ENCODE measurements at places on chromosomes 7 and 10.
A peak's percentile ranks its signal among the peaks of the same experiment; 100 is the strongest.

GRCh38 chr7:14738086-14738485 is 164.5 kb downstream of the DGKB start:
- DNase-seq, result no peak

GRCh38 chr10:95850791-95851190 is 57.0 kb upstream of the CC2D2B start:
- no peak for DNase-seq

GRCh38 chr7:107469929-107470328 is at the start of gene GPR22:
TSS of gene GPR22 (plus strand) at chr7:107470057. CDS start at chr7:107474061, 4,004 bp downstream.
- no peak for DNase-seq

- DNase-seq, result peak; percentile 37
Observed at GRCh38 chr7:98870121-98870651, 372 bp upstream of the TMEM130 start.

DNA sequence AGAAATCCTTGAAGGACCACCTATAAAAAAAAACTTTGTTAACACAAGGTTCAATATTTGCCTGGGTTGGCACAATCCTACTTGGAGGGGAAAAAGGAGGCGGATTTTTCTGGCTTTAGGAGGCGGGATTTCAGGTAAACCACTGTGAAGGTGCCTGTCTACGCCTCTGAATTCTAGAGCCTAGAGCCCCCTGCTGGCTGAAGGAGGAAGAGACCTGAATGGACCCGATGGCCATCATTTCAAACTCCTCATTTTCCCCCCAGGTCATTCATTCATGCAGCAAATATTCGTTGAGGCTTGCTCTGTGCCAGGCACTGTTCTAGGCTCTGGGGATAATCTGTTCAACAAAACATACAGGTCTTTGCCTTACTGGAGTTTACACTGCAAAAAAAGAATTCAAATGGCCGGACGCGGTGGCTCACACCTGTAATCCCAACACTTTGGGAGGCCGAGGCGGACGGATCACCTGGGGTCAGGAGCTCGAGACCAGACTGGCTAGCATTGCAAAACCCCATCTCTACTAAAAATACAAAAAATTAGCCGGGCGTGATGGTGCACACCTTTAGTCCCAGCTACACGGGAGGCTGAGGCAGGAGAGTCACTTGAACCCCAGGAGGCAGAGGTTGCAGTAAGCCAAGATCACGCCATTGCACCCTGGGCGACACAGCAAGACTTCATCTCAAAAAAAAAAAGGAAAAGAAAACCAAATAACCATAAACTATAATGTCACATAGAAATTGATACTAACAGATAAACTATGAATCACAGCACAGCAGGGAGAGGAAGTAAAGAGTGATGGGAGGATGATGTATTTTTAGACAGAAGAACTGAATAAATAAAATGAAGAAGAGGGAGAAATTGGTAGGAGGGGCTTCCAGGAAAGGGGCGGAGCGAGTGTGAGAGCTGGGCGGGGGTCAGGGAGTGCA is 90.1 kb upstream of the NFE2L3 start:
- DNase-seq, result no peak

- no peak for DNase-seq
Observed at GRCh38 chr7:128115821-128116723, 84.8 kb upstream of the LRRC4 start.

DNA sequence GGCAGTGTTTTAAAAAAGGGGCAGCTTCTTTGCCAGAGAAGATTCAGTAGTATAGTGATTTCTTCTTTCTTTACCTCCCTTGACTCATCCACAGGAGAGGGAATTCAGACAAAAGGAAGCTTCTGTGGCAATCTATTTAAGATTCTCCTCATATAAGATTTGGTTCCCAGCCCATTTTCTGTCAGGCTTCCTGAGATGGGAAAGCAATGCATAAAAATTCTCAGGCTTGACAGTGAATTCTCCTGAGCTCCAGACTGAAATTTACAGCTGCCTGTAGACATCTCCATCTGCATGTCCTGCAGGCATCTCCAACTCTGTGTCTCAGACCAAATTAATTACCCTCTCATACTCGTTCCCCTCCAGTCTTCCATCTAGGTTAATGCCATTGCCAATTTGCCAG is 72.8 kb downstream of the TSPAN12 start:
- DNase-seq, result no peak

DNA sequence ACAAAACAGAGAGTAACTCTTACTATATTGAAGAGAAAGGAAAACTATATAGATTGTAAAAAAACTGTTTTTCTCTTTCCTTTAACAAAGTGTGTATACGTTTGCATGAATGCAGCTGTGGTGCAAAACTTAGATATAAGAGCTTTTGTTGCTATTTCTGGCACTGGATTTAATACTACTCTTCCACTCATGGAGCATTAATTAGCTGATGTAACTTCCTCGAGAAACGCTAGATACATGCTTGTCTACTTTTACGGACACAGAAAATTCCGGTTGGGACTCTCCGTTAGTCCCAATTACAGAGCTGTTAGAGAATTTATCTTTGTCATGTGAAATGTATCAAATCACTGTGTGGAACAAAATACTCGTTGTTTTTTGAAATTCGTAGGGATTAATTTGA is 135.5 kb downstream of the ZNF22 start:
- DNase-seq, result no peak

GRCh38 chr7:94348142-94348541 is 46.6 kb upstream of the COL1A2 start:
- no peak for DNase-seq

DNA sequence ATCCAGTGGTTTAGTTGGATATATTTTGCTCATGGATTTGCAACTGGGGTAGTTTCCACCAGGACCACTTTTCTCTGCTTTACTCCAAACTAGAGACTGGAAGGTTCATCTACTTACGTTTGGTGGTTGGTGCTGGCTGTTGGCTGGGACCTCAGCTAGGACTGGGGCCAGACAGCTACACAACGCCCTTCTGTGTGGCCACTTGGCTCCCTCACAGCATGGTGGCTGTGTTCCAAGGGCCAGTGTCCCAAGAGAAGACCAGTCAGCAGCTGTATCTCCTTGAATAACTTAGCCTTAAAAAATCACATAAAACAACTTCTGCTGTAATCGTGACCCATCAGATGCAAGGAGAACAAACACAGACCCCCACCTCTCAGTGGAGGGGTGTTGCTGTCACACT is 4.2 kb upstream of the KCNH2 start:
- DNase-seq, result no peak

GRCh38 chr10:69124563-69125268 is 738 bp downstream of the VPS26A start:
- DNase-seq, result peak; percentile 72

DNA sequence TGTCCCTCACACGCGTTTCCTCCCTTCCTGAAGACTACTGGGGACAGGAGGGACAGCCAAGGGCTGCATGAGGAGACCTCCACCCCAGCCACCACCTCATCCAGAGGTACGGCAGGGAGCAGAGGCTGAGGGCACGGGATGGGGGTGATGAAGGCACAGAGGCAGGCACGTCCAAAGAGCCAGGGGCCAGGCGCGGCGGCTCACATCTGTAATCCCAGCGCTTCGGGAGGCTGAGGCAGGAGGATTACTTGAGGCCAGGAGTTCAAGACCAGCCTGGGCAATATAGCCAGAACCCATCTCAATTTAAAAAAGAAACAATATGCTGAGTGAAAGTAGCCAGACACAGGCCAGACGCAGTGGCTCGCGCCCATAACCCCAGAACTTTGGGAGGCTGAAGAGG is 3.3 kb downstream of the MICALL2 start:
- DNase-seq, result no peak

DNA sequence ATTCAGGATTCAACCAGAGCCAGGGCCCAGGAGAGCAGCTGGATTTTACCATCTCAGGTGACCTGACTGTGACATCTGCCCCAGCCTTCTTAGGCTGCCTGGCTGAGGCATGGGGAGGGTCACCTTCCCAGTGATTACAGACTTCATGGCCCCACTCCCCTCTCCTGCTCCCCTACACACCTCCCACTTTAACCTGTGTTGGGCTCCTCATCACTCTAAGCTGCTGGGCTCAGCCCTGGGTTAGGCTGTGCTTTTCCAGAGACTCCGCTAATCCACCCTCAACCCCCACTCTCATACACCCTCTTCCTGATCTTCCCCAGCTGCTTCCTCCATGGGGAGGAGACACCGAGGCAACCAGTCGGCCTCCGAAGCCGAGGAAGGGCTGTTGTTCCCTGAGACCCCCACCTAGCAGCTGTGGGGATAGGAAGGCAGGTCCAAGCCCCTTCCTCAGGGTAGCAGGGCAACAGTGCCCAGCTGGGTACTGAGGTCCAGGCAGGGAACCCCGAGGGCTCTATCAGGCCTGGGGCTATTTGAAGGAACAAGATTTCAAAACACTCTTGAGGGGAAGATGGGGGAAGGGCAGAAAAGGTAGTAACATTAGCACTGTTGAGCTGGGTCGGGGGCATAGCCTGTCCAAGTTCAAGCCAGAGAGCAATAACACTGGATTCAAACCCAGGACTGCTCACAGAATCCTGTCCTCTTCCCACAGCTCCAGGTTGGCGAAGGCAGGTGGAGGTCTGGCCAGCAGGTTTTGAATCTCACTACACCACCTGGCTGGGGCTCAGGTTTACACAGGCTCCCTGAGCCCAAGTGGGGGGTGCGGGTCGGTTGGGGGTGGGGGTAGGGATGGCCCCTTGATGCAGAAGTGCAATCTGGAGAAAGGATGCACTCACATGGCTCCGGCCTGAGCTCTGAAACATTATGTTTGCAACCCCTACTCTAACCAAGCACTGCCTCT is 1.8 kb downstream of the IMPDH1 start:
- no peak for DNase-seq

- no peak for DNase-seq
Observed at GRCh38 chr10:100909501-100910263, 3.1 kb upstream of the SLF2 start.

GRCh38 chr7:159143780-159144757 is 598 bp downstream of the VIPR2 start:
- DNase-seq, result no peak

GRCh38 chr7:100641463-100641859 is at the start of gene TFR2:
TSS of gene TFR2 (minus strand) at chr7:100641552. CDS start at chr7:100641509, 43 bp downstream.
- DNase-seq, result no peak

- DNase-seq, result no peak
Observed at GRCh38 chr10:571166-571565, 118.3 kb downstream of the DIP2C start.

GRCh38 chr10:86734207-86734988 is 22.0 kb upstream of the BMPR1A start:
- DNase-seq, result no peak

DNA sequence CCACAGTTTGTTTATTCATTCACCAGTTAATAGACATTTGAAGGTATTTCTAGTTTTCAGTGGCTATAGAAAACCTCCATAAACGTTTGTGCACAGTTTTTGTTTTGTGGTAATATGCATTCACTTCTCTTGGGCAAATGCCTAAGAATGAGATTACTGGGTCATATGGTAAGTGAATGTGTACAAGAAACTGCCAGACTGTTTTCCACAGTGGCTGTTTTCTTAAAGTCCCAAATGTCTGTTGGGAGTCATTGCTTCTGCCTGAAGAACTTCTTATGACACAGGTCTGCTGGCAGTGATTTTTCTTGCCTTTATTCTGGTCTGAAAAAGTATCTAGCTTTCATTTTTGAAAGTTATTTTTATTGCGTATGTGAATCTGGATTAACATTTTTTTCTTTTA is 35.5 kb downstream of the NHLRC2 start:
- DNase-seq, result no peak

All from mucosa of descending colon (tissue), 3 donors.